Activated CD4-positive, CD25-positive, alpha-beta regulatory T cell treated with anti-CD3 and anti-CD28 coated beads, Interleukin-2, amount 50 U/mL, for 72 hours (primary cell): ENCODE measurements at places on chromosomes 1 and 21.

- DNase-seq: no peak
Observed at GRCh38 chr1:65431111-65431705, 10.7 kb downstream of the LEPR start.

DNA sequence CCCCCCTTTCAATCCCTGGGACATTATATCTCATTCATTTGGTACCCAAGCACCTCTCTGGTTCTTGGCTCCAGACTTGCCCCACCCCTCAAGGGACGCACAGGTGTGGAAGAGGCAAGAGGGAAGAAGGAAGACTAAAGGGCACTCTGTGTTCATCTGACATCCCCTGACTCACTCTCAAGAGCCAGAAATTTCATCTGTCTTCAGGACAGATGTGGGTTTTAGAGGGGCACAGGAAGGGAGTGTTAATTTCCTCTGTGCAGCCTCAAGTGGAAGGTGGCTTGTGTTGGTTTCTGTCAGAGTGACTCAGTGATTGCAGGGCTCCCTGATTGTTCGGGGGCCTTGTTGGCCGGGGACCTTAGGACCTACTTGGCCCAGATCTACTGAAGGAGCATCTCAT, 2.4 kb downstream of the C2CD4D start:
- DNase-seq: no peak

DNA sequence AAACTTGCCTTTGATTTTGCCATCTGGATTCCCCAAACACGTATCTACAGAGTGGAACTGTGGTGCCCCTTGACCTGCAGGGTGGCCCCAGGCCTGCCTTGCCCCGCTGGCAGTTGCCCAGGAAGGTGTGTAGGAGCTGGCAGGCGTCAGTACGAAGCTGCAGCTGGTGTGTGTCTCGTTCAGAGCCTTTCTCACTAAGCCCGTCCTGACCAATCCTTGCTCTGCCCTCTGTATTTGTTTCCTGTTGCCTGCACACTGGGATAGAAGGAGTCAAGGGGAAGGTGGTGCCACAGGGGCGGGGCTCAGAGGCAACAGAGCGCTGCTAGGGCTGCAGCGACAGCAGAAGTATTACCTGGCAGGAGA, 5.2 kb upstream of the VSIG8 start:
- DNase-seq: no peak

GRCh38 chr1:40712405-40712944, 21.0 kb downstream of the NFYC start:
- no peak for DNase-seq

DNA sequence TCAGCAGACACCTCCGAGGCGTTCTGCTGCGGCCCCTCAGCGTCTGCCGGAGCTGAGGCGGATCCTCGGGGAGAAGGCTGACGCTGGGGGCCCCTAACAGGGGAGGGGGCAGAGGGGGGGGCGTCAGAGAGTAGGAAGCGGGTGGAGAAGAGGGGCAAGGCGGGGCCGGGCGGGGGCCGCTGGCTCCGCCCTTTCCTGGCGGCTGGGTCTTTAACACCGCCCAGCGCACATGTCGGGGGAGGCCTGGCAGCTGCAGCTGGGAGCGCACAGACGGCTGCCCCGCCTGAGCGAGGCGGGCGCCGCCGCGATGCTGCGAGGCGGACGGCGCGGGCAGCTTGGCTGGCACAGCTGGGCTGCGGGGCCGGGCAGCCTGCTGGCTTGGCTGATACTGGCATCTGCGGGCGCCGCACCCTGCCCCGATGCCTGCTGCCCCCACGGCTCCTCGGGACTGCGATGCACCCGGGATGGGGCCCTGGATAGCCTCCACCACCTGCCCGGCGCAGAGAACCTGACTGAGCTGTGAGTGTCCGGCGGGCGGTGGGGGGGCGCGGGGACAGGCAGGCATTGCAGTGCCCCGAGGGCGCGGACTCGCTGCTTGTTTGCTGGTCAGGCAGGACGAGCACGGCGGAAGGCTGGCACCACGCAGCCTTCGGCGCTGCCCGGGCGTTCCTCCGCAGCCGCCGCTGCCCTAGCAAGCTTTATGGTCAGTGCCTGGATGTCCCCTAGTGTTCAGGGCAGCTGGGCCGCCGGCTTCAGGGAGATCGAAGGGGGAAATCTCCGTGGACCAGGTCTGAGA, at the start of gene NTRK1:
Gene NTRK1 (plus strand): TSS at position 238 of the 796 bp plus-strand sequence. CDS start 70 bp downstream, at position 308.
- DNase-seq: peak; percentile 47

- DNase-seq: no peak
Observed at GRCh38 chr1:170562646-170563338, 30.8 kb downstream of the GORAB start.

GRCh38 chr21:24023402-24023801, 1583.9 kb downstream of the MRPL39 start:
- DNase-seq: no peak

GRCh38 chr1:32817815-32818786, 648 bp downstream of the S100PBP start:
- DNase-seq: no peak

GRCh38 chr1:101002551-101002950, 23.0 kb downstream of the DPH5 start:
- no peak for DNase-seq

- DNase-seq: no peak
Observed at GRCh38 chr1:169615803-169616202, 14.1 kb downstream of the SELP start.

DNA sequence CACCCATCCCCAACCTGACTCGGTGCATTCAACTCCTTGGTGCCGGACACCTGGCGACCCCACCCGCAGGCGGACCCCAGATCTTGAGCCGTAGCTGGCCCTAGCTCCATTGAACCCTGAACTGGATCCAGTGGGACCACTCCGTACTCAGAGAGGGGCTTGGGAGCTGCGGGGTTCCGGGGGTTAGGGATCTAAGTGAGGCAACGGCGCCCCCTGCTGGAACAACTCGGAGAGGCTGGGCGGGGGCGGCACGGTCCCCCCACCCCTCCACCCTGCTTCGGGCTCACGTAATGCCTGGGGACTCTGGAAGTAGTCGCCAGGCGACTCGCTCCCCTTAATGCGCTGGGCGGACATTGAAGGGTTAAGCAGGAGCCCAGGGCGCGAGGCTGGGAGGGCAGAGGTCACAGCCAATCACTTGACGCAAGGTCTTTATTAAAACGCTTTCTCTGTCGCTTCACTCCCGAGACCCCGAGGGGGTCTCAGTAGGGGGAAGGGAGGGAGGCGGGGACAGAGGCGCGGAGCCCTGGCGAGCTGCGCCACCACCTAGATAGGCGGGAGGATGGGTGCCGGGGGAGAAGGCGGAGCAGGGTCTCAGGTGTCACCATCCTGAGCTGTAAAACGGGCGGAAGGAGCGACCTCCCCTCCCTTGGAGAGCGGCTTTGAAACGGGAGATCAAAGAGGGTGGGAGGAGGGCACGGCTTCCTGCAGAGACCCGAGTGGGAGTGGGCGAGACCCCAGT, 704 bp upstream of the CRABP2 start:
- DNase-seq: peak; percentile 76

GRCh38 chr1:200252531-200252930, 157.3 kb downstream of the ZNF281 start:
- no peak for DNase-seq

- DNase-seq: no peak
Observed at GRCh38 chr1:34280509-34280908, 103.8 kb downstream of the C1orf94 start.

GRCh38 chr1:173038875-173039554, 11.7 kb downstream of the TNFSF18 start:
- no peak for DNase-seq

DNA sequence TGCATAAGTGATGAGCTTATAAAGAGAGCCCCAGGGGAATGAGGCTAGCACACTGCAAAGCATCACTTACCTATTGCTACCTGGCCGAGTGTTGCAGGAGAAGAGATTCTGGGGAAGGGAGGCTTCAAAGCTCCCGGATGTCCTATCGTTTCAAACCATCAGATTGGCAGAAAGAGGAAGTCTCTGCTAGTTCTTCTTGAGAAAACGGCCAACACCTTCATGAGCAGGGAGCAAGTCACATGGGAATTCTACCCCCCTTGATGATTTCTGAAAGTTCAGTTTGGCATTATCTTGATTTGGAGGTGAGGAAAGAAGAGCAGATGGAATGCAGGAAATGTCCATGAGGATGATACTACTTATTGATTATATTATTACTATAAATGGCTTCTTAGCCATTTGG, 16.2 kb downstream of the SYF2 start:
- no peak for DNase-seq

DNA sequence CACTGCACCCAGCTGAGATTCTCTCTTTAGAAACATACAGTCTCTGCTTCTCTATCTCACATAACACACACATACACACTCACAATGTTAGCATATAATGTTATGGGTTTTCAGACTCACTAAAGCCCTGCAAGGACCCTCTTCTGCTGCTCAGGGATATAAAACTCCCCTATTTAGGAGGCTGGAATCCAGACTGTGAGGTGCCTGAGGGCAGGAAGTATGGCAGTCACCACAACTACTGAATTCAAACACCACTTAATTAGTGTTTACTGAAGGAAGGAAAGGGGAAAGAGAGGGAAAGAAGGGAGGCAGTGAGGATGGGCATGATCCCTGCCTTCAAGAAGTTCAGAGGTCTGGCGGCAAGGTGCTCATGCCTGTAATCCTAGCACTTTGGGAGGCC, 7.8 kb upstream of the CDK18 start:
- DNase-seq: no peak

- DNase-seq: no peak
Observed at GRCh38 chr1:216523449-216524190, 100.4 kb upstream of the USH2A start.

DNA sequence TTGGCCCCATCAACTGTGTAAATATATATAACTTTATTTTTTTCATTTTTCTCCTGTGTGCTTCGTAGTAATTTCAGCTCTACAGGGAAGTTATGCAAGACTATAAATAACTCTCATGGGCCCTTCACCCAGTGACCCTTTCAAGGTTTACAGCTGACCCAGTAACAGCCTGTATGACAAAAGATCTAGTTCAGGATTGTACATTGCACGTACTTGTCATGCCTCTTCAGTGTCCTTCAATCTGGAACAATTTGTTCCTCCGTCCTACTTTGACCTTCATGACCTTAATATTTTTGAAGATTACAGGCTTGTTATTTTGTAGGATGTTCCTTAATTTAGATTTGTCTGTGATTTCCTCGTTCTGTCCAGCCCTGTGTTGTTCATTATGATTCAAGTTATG, 40.5 kb downstream of the BRINP2 start:
- DNase-seq: no peak

- no peak for DNase-seq
Observed at GRCh38 chr1:224565186-224565585, 50.9 kb upstream of the CNIH3 start.

DNA sequence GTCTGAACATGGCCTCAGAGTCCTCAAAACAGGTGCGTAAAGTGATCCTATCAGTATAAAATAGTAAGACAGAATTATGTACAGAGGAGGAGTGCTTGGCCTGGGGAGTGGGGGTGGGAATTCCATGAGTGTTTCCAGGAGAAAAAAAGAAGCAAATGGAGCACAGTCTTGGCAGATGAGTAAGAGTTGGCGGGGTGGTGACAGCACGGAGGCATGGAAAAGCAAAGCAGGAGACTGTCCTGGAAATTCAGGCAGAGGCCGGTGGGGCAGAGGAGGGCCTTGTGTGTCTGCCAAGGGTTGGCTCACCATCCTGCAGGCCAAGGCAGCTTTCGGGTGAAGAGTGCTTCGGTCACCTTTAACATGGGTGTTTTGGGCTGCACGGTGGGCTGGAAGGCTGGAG, 63.4 kb downstream of the OPTC start:
- DNase-seq: no peak
